ENCODE measurements at places on chromosomes 7 and 10. TPM values are rescaled to one million over a fixed set of nuclear protein-coding genes. Genes with fewer than 3 reads are reported as not detected.
A peak's percentile ranks its signal among the peaks of the same experiment; 100 is the strongest.

Gene PLEKHS1
- not detected for total RNA-seq

Gene PIP4K2A
- total RNA-seq = 60.9 TPM

Gene ANKRD2
- not detected for total RNA-seq

Gene TCAF1
- 30.7 TPM for total RNA-seq

Gene VAX1
- total RNA-seq = not detected

Gene ITPRID1
- 0.13 TPM for total RNA-seq

Gene POT1
- total RNA-seq = 21.3 TPM

Gene C10orf67
- total RNA-seq = 0.11 TPM

Gene CPVL
- total RNA-seq = 40.0 TPM

Gene SEMA3E
- total RNA-seq = 1.9 TPM

Gene R3HCC1L
- total RNA-seq = 16.6 TPM

Gene ARF5
- 159 TPM for total RNA-seq

Gene HEPACAM2
- total RNA-seq = not detected

Gene URGCP
- 18.2 TPM for total RNA-seq

Gene AOAH
- 0.55 TPM for total RNA-seq

Gene TSPAN13
- 29.9 TPM for total RNA-seq

GRCh38 chr7:47837826-47838225, 110.4 kb downstream of the PKD1L1 start:
- DNase-seq = peak; percentile 13

DNA sequence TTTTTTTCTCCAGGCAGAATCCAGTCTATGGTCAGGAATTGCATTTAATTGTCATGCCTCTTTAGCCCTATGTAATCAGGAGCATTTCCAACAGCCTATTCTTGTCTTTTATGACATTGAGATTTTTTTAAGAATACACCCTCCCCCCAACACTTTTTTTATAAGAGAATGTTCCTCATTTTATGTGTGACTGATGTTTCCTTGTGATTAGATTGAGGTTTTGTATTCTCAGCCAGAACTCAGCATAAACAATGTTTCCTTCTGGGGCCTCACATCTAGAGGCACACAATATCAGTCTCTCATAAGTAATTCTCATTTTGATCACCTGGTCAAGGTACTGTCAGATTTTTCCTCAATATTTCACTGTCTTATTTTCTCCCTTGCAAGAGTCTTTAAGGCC, 193.4 kb upstream of the PDE1C start:
- DNase-seq = no peak

GRCh38 chr7:21028599-21028998, 241.9 kb upstream of the SP8 start:
- DNase-seq = no peak

DNA sequence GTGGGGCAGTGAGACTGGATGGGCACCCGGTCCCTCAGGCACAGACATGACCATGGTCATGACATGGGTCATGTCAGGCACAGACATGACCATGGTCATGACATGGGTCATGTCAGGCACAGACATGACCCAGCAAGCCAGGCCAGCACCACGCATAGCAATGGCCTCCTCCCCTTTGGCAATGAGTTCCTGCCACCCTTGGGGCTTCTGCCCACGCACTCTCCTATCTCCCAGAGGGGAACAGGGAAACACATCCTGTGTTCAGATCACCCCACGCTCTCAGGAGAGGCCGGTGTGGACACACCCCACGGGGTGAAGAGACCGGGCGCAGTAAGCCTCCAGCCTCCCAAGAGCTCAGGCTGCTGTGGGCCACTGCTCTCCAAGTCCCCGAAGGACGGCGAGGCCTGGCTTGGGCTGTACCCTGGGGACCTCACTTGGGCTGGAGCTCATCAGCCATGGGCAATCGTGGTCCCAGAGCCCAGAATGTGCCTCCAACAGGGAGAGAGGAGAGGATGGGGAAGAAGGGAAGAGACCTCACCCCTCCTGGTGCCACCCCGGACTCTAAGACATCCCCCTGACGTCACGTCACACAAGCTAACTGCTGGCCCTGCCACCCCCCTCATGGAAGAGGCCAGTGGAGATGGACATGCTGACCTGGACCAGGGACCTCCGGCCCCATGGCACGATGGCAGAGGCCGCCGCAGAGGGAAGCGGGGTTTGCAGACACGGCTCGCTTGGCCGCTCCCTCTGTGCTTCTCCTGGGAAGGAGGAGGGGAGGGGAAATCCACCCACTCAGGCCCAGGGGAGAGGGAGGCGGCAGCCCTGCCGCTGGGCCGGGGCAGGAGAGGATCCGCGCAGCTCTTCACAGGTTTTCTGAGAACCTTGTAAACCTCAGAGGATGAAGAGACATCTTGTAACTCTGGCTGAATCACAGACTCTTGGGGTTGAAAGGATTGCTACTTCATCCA, 269.6 kb downstream of the ELFN1 start:
- DNase-seq = no peak

DNA sequence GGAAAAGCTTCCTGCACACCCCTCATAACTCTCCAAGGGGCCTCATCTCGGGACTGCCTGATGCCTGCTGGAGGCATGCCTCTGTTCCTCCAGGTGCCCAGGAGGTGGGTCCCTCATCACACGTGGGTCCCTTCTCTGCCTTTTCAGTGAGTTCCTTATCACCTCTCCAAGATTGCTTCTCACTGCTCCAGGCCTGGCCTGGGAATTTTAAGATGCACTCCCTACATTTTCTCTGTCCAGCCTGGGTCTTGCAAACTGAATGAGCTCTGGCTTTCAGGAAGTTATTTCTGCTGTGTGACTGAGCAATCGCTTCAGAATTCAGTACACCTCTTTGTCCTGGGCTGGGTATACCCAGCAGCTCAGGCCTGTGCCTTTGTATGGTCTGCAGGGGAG, 43.8 kb downstream of the LRRC18 start:
- DNase-seq = no peak

- no peak for DNase-seq
These were observed 1511.9 kb downstream of the REEP3 start for GRCh38 chr10:65032867-65033769.

DNA sequence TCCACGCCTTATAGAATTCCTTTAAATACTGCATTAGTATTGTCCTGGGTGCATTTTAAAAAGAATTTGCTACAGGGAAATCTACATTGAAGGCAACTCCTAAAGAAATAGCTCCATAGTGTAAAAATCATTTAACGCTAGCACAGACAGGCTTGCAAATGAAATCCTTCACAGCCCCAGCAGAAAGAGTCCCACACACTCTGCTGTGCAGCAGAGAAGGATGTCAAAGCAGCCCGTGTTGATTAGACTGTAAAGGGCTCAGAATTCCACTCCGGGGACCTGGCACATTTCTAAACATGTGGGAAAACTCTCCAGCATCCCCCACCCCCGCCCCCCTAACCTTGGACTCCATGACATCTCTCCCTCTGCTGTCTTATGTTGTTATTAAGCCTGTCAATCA, 176.8 kb downstream of the CALN1 start:
- DNase-seq = no peak

- DNase-seq = no peak
These were observed 148.2 kb upstream of the TNS3 start for GRCh38 chr7:47730142-47730541.

DNA sequence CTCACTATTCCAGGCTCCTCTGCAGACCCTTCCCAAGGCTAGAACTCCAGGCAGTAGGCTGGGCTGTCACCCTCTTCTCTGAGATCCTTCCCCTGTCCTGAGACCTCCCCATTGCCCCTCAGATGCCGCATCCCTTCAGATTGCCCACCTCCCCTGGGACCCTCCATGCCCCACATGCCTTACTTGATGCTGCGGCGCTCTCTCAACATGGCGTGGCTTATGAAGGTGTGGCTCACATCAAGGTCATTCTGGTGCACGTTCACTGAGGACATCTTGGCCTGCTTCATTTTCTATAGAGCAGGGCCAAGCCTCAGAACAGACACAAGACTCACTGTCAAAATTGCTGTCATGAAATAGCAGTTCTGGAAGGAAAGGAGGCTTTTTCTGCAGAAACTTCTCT, 34.7 kb upstream of the ZNF716 start:
- no peak for DNase-seq

DNA sequence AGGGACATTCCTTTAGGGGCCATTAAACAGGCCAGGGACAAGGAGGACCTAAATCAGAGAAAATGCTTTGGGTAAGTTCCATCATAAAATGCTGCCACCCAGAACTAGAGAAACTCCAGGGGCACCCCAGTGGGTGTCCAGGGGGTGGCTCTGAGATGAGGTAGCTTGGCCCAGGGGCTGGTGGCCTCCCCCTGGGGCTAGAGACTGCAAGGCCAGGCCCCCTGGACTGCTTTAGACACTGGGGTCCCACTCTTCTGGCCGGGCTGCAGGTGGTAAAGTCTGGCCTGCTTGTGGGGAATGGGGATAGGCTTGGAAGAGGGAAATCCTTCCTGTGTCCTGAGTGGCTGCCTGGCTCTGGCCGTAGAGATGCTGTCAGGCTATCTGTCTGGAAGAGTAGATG, 169.6 kb upstream of the PODXL start:
- DNase-seq = no peak

DNA sequence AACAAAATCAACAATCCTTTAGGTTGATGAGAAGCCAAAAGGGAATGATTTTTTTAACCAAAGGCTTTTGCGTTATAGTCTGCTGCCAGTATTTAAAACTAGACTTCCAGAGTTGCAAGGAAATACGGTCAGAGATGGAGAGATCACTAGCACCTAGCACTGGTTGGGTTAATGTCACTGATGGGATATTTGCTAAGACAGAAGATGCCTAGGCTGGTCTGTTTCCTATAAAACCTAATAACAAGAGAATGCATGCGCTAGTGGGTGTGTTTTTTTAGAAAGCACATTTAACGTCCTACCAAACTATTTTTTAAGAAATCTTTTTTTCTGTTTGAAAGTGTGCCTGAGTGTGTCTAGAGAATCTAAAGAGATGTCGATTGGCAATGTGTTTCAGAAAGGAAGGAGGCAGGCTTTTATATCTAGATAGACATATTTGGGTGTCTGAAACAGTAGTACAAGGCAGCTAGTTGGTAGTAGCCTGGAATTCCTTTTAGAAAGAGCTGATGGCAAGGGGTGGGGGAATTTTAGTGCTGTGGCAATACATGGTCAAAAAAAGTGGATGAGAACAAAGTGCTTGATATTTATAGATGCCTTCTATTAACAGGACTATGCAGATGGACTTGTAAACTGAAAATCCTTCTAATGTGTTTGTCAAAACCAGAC, 863 bp downstream of the CALD1 start:
- no peak for DNase-seq

GRCh38 chr7:55549457-55549856, 22.8 kb downstream of the VOPP1 start:
- DNase-seq = no peak

- DNase-seq = no peak
These were observed 24.6 kb downstream of the RPP38 start for GRCh38 chr10:15121707-15122106.

GRCh38 chr10:73182568-73182967, 14.6 kb downstream of the FAM149B1 start:
- no peak for DNase-seq

- DNase-seq = no peak
These were observed 20.3 kb upstream of the PANK1 start for GRCh38 chr10:89665302-89665701.

DNA sequence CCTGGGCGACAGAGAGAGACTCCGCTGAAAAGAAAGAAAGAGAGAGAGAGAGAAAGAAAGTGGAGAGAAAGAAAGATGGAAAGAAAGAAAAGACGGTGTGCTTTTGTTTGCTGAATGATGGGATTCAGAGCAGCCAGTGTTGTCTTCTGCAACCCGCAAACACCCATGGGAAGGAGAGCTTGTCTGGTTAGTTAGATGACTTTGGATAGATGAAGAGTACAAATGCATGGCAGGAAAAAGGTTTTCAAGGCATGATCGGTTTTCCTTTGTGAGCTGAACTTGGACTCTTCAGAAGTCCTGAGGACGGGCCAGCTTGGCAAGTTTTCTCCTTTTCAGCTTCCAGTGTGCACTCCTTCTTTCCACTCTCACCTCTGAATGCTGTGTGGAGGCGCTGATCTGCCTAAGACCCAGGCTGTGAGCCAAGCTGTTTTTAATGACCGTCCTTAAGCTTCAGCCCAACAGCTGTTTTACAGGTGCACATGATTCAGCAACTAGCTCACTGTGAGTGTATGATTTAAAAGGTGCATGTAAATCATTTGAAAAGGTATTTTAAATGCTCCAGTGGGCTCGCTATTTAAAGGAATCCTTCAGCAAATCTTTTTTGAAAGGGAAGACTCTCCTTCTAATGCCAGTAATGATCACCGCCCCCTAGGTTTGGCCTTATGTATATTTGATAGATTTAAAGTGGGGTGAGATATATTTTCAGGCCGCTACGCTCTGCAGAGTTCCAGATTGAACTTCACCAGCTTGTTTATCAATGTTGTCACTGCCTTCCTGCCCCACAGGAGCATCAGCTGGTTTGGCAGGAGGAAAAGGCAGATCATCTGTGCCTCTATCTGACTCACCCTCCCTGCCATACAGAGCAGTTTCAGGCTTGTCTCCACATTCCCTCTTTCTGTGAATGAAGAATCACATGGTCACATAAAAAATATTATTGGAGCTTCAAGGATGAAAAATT, 115.0 kb downstream of the PLXDC2 start:
- DNase-seq = no peak

GRCh38 chr7:70595370-70595754, 536.6 kb upstream of the GALNT17 start:
- no peak for DNase-seq

GRCh38 chr7:10121631-10122030, 852.0 kb upstream of the PHF14 start:
- DNase-seq = no peak

GRCh38 chr10:71972746-71973695, 8.8 kb downstream of the CHST3 start:
- no peak for DNase-seq

DNA sequence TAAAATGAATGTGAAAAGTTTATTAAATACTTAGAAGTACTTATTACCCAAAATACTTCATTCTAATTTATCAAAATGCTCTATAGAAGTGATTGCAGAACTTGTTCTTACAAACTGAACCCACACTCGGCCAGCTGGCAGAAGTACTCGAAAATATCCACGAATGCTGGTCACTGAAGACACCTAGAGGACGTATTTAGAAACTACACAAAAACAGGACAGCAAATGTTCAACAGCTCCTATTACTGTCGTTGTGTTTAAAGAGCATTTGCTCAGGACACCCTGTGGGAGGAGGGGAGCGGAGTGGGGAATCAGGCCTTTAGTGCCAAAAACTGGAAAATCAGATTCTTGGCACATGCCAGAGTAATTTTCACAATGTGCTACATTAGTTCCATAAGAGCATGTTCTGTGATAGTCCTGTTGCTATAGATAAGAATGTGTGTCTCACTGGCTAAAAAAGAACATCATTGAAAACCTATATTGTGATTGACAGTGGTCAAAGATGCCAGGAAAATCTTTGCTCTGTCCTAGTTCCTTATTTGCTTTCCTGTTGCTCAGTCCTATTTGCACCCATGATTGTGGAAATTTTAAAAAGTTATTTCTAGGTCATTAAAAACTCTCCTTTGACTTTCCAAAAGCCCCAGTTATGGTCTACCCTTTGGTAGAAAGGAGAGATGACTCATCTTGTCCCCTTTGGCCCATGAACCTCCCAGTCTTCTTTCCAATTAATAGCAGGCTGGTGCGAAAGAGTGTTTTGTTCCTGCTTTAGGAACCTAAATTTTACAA, 49.0 kb upstream of the NRBF2 start:
- DNase-seq = no peak

Data from H1 (cell line).